ENCODE measurements at places on chromosomes 5 and 9.
A peak's percentile ranks its signal among the peaks of the same experiment; 100 is the strongest.

- ATAC-seq: no peak
Observed at GRCh38 chr9:76245518-76245917, 148.7 kb downstream of the RFK start.

GRCh38 chr9:127979333-127980059 is 1.3 kb downstream of the EEIG1 start:
- ATAC-seq: no peak

- ATAC-seq: no peak
Observed at GRCh38 chr5:115375893-115376292, 79.4 kb upstream of the CCDC112 start.

GRCh38 chr9:119451426-119451825 is 82.2 kb upstream of the BRINP1 start:
- no peak for ATAC-seq

DNA sequence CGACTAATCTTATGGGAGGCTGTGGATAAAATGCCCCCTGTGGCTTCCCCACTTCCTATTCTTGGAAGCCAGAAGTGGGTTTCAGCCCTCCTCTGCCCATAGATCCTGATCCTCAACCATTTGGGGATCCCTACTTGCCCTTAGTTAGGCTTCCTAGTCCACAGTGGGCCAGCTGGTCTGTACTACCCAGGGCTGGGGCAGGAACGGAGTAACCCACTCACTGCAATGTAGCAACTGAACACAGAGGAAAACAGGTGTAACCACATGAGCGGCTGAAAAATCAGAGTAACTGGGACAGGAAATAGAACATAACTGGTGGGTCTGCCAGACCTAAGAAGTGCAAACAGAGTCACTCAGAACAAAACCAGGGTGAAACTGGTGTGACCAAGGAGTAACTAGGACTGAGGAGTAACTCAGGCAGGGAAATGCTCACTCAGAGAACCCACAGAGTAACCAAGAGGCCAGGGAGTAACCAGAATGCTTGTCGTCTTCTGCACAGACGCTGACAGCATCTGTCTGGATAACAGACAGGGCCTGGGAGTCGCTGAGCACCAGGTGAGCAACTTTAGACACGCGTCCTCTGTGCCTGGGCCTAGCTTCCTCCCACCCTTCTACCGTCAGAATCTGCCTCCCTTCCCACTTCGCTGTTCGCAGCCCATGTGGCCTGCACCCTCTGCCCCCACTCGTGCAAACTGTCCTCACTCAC is 1.0 kb downstream of the AQP3 start:
- peak; percentile 86 for ATAC-seq

DNA sequence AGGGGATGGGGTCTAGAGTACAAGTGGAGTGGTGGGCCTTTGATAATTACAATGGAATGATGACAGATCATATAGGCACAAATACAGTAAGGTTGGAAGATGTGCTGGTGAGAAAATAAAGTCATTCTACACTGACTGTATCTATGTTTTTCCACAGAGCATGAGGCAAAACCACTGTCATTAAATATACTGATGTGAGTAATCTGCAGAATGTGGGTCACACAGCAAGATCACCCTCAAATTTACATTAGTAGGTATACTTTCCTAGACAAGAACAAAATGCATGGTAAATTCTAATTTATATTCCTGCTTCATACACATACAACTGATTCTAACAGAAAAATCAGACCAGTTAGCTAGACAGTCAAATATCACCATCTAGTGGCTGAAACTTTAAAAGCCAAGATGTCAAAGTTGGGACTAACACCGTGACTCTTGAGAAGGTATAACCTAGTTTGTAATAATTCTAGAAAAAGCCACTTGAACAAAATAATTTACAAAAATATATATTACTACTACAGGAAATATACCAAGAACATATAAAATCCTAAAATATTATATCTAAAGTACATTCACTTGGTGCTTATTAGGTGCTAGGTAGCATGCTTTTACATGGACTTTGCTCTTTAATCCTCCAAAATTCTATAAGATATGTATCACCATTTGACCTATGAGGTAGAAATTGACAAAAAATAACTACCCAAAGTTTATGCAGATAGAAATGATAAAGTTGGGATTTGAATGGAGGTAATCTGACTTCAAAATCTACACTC is 19.5 kb downstream of the TTC33 start:
- peak; percentile 72 for ATAC-seq

DNA sequence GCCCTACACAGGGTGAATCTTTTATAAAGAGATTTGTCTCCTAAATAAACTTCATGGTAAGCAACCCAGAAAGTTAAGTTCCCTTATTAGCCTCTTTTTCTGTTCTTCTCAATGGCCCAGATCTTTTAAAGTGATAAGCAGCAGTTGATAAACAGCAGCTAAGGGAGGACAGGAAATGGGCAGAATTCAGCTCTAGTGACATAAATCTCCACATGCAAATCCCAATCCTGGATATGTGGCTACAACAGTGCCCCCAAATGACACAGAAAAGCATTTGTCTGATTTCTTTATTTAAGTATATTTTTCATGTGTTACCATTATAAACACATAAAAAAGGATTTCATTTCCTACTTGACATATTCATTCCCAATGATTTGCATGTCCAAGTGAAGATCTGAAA is 199.0 kb downstream of the DTWD2 start:
- no peak for ATAC-seq

DNA sequence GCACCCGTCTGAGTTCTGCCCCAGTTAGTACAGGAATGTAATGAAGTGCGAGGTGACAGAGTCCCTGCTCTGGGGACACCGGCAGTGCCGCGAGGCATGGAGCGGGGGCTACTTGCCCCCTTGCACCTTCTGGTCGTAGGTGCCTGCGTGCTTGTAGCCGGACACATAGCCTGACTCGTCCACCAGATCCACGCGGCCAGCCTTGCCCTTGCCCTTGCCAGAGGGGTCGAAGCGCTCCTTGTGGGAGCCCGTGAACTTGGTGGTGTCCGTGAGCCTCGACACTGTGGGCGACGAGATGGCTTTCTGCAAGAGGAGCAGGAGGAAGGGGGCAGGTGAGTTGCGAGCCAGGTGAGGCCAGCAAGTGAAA is 28.2 kb downstream of the TPPP start:
- ATAC-seq: no peak

DNA sequence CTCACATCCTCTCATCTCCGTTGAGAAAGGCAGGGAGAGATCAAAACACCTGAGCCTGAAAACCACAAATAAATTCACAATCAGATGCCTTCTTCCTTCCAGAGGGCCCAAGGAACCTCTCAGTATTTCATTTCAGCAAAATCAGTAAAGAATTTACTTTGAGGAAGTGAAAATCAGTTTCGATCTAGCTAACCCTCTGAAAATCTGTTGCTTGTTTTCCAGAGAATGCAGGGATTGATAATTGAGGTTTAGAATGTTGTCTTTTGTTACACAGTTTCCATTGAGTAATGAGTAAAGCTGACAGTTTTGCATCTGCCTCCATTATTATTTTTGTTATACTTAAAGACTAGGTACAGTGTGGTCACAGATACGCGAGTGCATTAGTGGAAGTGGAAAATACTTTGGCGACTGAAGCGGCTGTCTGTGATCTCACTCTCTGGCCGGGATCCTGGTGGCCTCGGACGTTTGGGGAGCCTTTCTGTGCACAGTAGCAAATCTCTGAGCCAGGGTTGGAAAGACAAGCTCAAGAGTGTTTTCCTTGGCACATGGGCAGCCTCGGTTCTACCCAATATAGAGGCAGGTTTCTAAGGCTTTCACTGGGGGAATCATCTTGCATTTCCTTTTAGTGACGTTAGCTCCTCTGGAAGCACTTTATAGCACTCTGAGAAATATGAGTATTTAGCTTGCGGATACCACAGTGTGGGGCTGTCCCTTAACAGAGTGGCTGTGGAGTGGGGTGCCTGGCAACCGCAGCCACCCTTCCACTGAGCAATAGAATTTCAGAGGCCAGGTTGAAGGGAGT is 32.2 kb upstream of the ANGPTL2 start:
- peak; percentile 93 for ATAC-seq

DNA sequence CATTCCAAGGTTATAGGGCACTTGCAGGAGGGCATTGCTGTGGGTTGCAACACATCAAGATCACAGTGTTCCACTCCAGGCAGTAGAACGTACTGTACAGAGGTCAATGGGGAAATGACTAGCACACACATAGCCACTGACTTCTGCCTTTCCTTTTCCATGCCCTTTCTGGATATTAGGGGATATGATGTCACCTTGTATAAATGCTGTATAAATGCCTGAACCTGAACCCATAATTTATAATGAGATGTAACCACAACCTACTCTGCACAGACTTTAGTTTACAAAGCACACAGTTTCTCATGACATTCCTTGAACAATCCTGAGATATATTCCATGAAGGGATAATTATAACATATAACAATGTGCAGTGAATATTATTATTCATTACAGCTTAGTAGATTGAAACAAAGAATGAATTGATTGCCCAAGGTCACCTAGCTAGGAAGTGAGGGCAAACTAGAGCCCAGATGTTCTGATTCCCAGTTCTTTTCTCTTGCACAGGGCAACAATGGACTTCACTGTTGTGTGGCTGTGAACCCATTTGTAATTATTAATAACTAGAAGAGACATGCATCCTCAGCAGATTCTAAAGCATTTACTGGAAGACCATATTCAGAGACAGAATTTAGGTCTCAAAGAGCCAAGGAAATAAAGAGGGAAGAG is 5.6 kb upstream of the ABLIM3 start:
- no peak for ATAC-seq

DNA sequence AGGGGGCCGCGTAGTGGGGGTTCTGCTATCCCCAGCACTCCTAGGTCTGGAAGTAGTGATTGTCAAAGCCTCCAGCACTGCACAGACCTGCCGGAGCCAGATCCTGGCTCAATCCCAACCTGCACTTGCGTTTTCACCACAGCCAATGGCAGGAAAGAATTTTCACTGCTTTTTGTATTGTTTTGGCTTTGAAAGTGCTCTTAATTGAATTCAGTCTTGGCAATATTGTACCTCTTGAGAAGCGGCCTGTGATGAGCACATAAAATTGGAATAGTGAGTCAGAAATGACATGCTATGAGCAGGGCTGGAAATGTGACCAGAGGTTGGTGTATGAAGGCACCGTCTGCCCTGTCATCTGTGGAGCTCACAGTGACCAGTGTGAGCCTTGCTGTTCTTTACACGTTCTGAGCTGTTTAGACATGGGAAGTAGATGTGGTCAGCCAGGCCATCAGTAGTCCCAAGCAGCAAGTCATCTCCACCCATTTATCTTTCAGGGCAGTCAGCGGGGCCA is 41.5 kb downstream of the SECISBP2 start:
- ATAC-seq: peak; percentile 80

GRCh38 chr5:149406203-149406978 is 27.3 kb upstream of the IL17B start:
- no peak for ATAC-seq
